ENCODE measurements at places on chromosomes 2 and 18.

- peak; percentile 69 for DNase-seq
Observed at GRCh38 chr2:203705178-203705577, 1.3 kb upstream of the CD28 start.

DNA sequence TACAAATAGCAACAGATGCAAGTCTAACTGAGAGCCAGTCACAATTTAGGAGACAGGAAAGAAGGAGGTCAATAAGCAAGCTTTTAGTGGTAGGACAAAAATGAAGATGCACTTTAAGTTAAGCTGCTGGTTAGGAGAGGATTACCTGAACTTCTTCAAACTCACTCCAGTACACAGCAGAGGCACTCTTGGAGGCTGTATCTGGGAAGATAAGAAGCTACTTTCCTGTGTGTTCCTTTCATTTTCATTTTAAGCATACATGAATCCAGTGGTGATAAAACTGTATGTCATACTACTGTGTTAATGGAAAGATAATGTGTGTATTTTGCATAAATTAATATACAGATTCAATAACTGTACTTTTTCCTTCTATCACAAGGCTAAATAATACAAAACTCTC, 49.6 kb downstream of the HYCC2 start:
- DNase-seq = no peak

- no peak for DNase-seq
Observed at GRCh38 chr2:177758591-177759371, 313.8 kb downstream of the PDE11A start.

- peak; percentile 17 for DNase-seq
Observed at GRCh38 chr2:156480376-156480775, 44.2 kb downstream of the GPD2 start.

GRCh38 chr2:8754106-8754776, 72.4 kb downstream of the ID2 start:
- DNase-seq = no peak

GRCh38 chr2:101540518-101540917, 65.6 kb upstream of the RFX8 start:
- no peak for DNase-seq

DNA sequence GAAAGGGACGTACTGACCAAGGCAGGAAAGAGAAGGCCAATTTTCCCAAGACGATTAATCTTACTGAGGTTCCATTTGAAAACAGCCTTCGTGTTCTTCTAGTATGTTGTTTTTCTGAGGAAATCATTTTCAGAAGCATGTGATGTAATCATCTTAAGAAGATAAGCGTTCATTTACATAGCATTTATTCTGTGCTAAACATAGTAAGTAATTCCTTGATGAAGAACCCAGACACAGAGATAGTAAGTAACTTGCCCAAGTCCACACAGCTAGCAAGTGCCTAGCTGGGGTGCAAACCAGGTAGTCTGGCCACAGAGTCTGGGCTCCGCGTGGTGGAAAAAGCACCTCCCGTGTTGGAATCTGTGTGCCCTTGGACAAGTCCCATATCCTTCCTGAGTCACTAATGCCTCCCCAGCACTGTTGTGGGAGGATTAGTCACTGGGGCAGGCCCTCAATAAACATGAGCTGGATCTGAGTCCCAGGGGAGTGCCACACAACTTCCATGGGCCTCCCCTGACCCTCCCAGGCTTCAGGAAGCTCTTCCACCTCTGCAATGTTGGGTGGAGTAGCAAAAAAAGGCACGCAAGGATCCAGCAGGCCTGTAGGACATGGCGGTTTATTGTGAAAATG, 26.9 kb upstream of the ASAP2 start:
- DNase-seq = no peak

GRCh38 chr2:101692766-101693165, 4.7 kb upstream of the MAP4K4 start:
- no peak for DNase-seq

DNA sequence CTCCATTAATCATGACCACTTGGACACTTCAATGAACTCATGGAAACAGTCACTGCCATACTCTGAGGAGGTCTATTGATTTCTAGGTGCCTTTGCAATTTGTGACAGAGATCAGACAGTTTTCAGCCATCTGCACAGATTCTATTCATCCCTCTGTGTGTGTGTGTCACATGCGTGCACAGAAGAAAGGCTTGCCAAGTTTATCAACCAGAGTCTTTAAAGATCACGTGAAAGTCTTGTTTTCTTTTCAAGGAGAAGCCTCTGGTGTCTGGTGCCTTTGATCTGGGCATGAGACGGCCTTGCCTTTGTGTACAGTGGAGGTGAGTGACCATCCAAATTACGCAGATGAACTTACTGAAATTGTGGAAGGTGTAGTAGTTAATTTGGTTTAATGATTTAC, 164.2 kb downstream of the VAPA start:
- DNase-seq = no peak

Measured in CD4-positive, alpha-beta T cell treated with Interleukin-17A for 1 hour (primary cell).